Naive thymus-derived CD4-positive, alpha-beta T cell (primary cell): ENCODE measurements at places on chromosomes 16 and 17. TPM values are rescaled to one million over a fixed set of nuclear protein-coding genes. Genes with fewer than 3 reads are reported as not detected.

Gene ATP2A3
- total RNA-seq, result 237 TPM

Gene KCNJ2
- total RNA-seq, result 1.5 TPM

Gene LRRC46
- total RNA-seq, result 1.7 TPM

Gene C1QTNF1
- total RNA-seq, result not detected

Gene HOXB8
- not detected in 2 replicates for total RNA-seq

Gene TOP2A
- 2.1 TPM for total RNA-seq

Gene DOC2A
- not detected for total RNA-seq

Gene ITGA2B
- 19.7 TPM for total RNA-seq

DNA sequence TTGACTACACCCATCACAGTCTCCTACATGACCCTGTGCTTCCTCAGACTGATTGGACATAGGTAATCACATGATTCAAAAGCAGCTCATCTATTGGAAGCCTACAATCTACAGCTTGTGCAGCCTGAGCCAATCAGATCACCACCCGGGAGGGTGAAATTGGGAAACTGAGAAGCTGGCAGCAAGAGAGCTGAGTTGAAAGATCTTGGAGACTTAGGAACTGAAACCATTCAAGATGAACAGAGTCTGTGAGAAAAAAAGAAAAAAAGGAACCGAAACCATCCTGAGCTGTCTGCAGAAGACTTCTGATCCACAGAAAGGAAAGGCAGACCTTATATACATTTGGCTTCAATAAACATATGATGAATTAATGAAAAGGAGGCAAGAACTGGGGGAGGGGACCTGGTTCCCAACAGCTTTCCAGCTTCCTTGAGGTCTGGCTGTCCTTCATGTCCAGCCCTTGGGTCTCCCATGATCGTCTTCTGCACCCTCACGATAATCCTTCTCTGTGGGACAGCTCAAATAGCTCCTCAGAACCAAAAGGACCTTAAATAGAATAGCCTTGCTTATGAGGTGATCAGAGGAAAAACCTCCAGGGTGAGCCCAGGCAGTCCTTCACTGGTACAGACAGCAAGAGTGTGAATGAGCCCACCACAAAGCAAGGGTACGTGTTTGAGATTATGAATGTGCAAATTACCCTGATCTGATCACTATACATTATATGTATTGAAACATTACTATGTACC, 32.6 kb downstream of the PLXDC1 start:
- H3K27me3 ChIP-seq, result no peaks in the 10 kb centered on the region
- H3K27ac ChIP-seq, result no peak overlapping the region
- no peak overlapping the region for H3K4me3 ChIP-seq
- no peaks in the 10 kb centered on the region for H3K36me3 ChIP-seq

DNA sequence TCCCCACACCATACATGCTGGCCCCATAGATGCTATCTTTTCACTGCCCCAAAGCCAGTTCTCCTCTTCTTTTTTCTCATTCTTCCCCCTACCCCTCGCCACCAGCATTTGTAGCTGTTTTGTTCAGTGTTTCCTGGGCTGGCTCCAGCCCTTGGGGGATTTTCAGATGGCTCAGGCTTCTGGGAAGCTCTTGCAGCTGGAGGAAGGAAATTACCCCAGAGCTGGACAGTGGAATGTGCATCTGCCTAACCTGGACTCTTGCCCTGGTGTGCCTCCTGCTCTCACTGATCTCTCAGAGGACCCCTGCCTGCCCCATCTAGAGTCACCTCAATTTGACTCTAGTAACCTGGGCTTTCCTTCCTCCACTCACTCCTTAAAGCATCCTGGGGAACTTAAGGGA, 82.8 kb downstream of the MYH13 start:
- DNase-seq, result no peak
- H3K27ac ChIP-seq, result no peak overlapping the region

GRCh38 chr16:30472328-30472942, at the start of gene ITGAL:
TSS of gene ITGAL (plus strand) at chr16:30472742. CDS start at chr16:30472838, 96 bp downstream.
- no peaks in the 10 kb centered on the region for H3K27me3 ChIP-seq
- H3K4me1 ChIP-seq, result peaks cover 60% of the 10 kb centered on the region
- H3K36me3 ChIP-seq, result peaks cover 5% of the 10 kb centered on the region
- peak within 1 kb of the TSS; percentile 74 for H3K4me3 ChIP-seq
- peak; percentile 87 for DNase-seq

- no peak overlapping the region for H3K27ac ChIP-seq
- H3K4me3 ChIP-seq, result no peak overlapping the region
- no peaks in the 10 kb centered on the region for H3K4me1 ChIP-seq
Measured at GRCh38 chr17:72382971-72383722, 262.3 kb downstream of the SOX9 start.

DNA sequence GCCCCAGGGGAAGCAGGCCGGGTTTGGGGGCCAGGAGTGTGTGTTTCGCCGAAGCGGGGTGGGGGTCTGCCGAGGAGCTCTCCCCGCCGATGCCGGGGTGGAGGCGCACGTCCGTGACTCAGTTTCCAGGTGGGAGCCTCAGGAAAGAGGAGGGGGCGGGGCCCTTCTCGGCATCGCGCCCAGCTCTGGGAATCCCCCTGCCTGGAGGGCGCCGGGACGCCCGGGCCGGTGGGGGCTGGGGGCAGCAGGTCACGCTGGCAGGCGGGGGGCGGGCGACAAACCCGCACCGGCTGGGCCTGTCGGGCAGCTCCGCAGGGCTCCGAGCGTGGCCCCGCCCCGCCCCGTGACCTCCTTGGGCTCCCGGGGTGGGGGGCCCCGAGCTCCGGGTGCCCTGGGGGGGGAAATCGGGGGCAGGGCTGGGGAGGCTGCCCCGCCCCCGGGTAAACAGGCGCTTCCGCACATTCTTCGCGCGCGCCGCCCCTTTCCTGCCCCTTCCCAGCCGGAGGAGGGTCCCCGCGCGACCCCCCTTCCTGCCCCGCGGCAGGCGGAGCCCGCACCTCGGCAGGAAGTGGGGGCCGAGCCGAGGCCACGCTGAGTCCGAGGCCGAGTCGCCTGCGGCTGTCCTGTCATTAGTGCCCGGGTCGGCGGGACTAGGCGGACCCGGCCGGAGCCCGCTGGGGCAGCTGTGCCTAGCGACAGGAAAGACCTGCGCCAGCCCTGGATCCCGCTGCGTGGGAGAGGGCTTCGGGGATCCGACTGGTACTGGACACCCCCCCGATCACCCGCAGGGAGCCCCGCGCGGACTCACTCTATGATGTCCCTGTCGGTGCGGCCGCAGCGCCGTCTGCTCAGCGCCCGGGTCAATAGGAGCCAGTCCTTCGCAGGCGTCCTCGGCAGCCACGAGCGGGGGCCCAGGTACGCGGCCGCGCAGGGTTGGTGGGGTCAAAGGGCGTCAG, 9.3 kb downstream of the RIPOR1 start:
- no peaks in the 10 kb centered on the region for H3K27me3 ChIP-seq
- DNase-seq, result peak; percentile 63
- peak overlapping the region; percentile 68 for H3K4me3 ChIP-seq
- peaks cover 6% of the 10 kb centered on the region for H3K4me1 ChIP-seq

DNA sequence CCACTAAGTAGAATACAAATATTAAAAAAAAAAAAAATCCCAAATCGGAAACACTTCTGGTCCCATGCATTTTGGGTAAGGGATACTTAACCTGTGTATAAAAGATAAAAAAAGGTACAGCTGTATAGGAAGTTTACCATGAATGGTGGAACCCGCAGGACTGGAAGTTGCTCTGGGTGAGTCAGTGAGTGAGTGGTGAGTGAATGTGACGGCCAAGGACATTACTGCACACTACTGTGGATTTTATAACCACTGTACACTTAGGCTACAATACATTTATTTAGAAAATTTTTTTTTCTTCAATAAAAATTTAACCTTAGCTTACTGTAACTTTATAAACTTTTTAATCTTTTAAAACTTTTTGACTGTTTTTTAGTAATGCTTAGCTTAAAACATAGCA, 71.3 kb upstream of the BCAR1 start:
- H3K36me3 ChIP-seq, result no peaks in the 10 kb centered on the region
- no peak for DNase-seq
- H3K4me3 ChIP-seq, result no peak overlapping the region
- peaks cover 31% of the 10 kb centered on the region for H3K4me1 ChIP-seq
- no peaks in the 10 kb centered on the region for H3K27me3 ChIP-seq

GRCh38 chr16:68776821-68777485, 39.9 kb downstream of the CDH1 start:
- no peaks in the 10 kb centered on the region for H3K36me3 ChIP-seq
- DNase-seq, result no peak
- H3K27me3 ChIP-seq, result no peaks in the 10 kb centered on the region
- H3K4me1 ChIP-seq, result no peaks in the 10 kb centered on the region
- H3K27ac ChIP-seq, result no peak overlapping the region

DNA sequence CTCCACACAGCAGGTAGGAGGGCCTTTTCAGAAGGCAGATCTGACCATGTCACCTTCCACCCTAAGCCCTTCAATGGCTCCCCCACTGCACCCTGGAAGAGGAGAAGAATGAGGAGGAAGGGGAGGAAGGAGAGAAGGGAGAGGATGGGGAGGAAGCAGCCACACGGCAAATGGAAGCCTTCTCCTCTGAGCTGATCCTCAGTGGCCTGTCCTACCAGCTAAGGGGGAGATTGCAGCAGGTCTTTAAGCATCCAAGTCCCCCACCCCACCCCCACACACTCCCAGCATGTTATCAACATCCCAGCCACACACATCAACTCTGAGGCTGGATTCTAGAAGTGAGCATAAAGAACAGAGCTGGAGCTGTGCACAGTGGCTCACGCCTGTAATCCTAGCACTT, 46.2 kb upstream of the RBFOX3 start:
- H3K27ac ChIP-seq, result no peak overlapping the region
- H3K36me3 ChIP-seq, result no peaks in the 10 kb centered on the region
- H3K4me3 ChIP-seq, result no peak overlapping the region

DNA sequence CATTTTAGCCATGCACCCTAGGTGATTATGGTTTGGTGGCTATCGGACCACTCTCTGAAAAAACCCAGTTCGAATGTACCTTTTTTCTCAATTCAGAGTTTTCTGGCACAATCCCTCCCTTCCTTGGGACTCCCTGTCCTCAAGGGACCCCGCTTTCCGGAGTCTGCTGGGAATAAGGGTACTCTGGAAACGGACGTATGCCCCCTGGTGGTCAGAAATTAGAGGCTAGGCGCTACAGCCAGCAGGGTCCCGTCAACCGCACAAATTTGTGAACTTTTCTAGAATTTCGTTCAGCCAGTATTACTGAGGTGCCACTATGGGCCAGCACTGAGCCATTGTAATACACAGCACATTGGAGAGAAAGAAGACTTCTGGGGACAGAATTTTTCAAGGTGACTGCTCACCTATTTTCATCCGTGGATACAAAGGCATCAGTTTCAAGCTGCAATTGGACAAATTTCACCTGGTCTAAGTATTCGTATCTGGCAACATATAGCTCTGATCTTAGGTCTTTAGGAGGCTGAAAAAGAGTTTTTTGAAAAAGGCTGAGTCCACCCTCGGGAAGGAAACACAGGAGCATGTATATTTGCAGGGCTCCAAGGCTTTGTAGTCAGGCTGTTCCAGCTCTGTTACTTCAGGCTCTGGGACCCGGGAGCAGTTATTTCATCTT, 27.1 kb upstream of the CRYBA1 start:
- H3K36me3 ChIP-seq, result no peaks in the 10 kb centered on the region
- peak; percentile 60 for DNase-seq
- H3K27me3 ChIP-seq, result no peaks in the 10 kb centered on the region
- no peak overlapping the region for H3K27ac ChIP-seq

DNA sequence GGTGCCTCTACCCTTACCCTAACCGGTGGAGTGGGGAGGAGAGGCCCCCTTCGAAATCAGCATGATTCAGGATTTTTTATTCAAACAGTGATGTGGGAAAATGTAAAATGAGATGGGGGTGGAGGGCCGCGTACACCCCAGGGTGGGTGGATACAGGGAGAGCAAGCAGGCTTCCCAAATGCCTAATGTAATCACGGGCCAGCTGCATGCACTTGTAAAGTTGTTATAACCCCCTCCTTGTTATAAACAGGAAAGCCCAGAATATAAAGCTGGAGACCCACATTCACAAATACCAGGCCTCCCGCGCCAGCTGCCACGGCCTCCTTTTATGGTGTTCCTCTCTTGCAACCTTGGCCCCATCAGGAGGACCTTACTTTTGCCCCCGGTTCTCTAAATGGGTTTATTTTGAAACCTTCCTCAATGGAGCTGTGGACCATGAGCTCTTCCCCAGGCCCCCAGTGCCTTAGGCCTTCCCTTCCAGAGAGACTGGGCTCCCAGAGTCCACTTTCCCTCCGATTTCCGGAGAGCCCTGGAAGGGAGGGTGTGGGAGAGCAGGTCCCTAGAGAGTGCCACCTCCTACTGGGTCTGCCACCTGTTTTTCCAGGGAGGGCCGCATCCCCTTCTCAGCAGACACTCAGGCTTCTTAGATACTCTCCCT, 906 bp upstream of the FOXL1 start:
- no peak overlapping the region for H3K27ac ChIP-seq
- no peaks in the 10 kb centered on the region for H3K36me3 ChIP-seq
- no peak for DNase-seq
- H3K27me3 ChIP-seq, result peaks cover 4% of the 10 kb centered on the region

- no peaks in the 10 kb centered on the region for H3K27me3 ChIP-seq
- H3K27ac ChIP-seq, result no peak overlapping the region
- no peak for DNase-seq
- H3K36me3 ChIP-seq, result no peaks in the 10 kb centered on the region
Measured at GRCh38 chr17:29977836-29978235, 36.4 kb downstream of the EFCAB5 start.

- DNase-seq, result no peak
- no peaks in the 10 kb centered on the region for H3K27me3 ChIP-seq
- H3K4me3 ChIP-seq, result no peak overlapping the region
Measured at GRCh38 chr17:64124609-64125008, 5.3 kb downstream of the ERN1 start.

GRCh38 chr16:8396463-8396862, 193.8 kb downstream of the TMEM114 start:
- H3K27me3 ChIP-seq, result no peaks in the 10 kb centered on the region
- no peak overlapping the region for H3K27ac ChIP-seq
- no peak overlapping the region for H3K4me3 ChIP-seq
- H3K4me1 ChIP-seq, result no peaks in the 10 kb centered on the region
- H3K36me3 ChIP-seq, result no peaks in the 10 kb centered on the region

GRCh38 chr17:60311186-60311585, 80.7 kb downstream of the USP32 start:
- H3K27me3 ChIP-seq, result no peaks in the 10 kb centered on the region
- no peak overlapping the region for H3K27ac ChIP-seq
- H3K4me1 ChIP-seq, result no peaks in the 10 kb centered on the region
- DNase-seq, result no peak
- no peak overlapping the region for H3K4me3 ChIP-seq

DNA sequence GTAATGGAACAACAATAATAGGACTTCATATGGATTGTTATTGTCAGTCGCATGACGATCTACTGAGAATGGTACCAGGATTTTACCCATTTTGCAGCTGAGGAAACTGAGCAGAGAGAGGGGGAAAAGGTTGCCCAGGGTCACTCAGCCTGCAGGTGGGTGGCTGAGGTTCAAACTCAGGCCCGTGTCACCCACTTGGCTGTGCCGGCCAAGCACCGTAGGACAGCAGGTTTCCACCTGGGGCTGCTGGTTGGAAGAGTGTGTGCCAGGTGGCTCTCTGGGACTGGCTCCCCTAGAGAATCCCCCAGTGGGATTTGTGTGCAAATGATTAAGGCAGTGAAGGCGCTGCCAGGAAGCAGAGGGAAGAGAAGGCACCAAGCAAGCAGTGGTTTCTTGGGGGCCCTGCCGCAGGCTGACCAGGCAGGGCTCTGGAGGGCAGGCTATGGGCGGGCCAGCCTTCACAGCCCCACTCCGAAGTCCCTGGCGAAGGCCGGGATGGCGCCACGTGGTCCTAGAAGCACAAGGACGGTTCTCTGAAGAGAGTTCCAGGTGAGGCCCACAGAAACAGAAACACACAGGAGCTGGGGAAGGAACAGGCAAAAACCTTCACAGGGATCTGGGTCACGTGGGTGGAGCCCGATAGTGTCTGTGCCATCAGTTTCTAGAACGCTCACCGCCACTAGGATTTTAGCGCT, 163.5 kb downstream of the IRF8 start:
- H3K36me3 ChIP-seq, result no peaks in the 10 kb centered on the region
- H3K27ac ChIP-seq, result no peak overlapping the region
- no peaks in the 10 kb centered on the region for H3K4me1 ChIP-seq
